ENCODE measurements at places on chromosomes 6 and 20. TPM values are rescaled to one million over a fixed set of nuclear protein-coding genes. Genes with fewer than 3 reads are reported as not detected.

The PPT2 gene
- 36.6 TPM for total RNA-seq

The PRSS16 gene
- 11.2 TPM for total RNA-seq

DNA sequence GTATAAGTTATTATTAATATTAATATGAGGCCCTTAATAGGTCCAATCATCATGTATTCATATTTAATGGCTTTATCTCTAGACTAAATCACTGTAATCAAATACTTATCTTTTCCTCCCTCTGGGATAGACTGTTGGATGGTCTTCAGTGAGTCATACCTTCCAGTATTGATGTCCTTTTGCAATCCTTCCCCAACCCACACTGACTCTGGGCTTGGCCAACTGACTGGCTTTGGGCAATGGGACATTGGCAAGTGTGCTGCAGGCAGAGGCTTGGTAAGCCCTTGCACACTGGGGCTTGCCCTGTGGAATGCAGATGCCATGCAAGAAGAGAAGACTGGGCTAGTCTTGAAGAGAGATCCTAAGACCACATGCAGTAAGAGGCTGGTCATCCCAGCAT is 136.6 kb downstream of the CCDC170 start:
- no peak for DNase-seq

DNA sequence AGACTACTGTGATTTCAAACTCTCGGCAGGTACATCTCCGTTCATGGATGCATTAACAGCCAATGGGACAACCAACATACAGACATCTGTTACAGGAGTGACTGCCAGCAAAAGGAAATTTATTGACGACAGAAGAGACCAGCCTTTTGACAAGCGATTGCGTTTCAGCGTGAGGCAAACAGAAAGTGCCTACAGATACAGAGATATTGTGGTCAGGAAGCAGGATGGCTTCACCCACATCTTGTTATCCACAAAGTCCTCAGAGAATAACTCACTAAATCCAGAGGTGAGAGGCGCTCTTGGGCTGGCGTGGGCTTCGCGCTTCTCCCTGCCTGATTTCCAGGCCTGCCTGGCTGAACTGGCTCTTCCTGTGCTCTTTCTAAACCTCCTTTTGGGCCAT is 68.4 kb downstream of the RPP40 start:
- no peak for DNase-seq
